ENCODE measurements at places on chromosomes 3 and 15.
A peak's percentile ranks its signal among the peaks of the same experiment; 100 is the strongest.

GRCh38 chr15:67039384-67040075, 25.9 kb upstream of the SMAD3 start:
- no peak for DNase-seq

DNA sequence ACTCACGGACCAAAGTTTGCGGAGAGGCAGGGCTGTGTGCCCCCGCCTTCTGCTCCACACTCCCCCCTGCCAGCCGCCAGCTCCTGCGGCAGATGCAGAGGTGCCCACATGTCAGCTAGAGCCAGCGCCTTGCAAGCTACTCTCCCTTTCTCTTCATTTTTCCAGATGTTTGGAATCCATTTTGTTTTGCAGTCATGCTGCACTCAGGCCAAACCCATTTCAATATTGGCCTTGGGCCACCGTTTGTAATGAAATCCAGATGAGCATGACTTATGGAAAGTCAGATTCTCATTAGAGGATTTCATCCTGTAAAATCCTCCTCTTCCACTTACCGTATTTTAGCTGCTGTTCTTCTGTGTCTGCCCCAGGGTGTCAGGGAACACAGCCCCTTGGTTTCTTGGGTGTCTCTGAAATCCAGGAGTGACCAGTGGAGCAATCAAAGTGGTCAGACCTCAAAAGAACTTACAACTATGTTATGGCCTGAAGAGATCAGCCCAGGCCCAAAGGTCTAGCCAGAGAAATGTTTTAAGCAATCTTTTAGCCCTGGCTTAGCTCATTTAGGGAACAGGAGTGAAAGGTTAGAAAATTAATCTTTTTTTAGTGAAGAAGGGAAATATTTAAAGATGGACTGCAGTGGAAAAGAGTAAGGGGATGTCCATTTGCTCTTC, 65.8 kb downstream of the AAGAB start:
- peak; percentile 96 for DNase-seq

GRCh38 chr3:64199932-64200331, 25.3 kb downstream of the PRICKLE2 start:
- DNase-seq: peak; percentile 69

DNA sequence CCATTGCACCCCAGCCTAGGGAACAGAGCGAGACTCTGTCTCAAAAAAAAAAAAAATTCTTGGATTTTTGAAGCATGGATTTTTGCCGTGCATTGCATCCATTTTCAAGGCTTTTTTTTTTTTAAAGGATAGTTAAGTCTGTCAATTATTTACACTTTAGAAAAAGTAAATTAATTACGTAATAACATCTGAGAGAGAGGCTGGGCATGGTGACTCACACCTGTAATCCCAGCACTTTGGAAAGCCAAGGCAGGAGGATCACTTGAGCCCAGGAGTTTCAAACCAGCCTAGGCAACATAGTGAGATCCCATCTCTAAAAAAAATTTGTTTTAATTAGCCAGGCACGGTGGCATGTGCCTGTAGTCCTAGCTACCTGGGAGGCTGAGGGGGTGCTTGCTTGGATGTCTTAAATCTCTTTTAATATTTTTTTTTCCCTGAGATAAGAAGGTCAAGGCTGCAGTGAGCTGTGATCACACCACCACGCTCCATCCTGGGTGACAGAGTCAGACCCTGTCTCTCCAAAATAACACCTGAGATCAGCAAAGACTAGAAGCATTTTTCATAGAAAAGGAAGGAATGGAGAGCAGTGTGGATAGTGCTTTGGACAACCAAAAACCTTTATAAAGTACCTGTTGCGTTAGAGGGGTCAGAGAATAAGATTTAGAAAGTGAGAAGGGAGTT, 6.8 kb upstream of the SENP7 start:
- no peak for DNase-seq

- DNase-seq: no peak
Measured at GRCh38 chr3:191387441-191388077, 57.2 kb upstream of the UTS2B start.

DNA sequence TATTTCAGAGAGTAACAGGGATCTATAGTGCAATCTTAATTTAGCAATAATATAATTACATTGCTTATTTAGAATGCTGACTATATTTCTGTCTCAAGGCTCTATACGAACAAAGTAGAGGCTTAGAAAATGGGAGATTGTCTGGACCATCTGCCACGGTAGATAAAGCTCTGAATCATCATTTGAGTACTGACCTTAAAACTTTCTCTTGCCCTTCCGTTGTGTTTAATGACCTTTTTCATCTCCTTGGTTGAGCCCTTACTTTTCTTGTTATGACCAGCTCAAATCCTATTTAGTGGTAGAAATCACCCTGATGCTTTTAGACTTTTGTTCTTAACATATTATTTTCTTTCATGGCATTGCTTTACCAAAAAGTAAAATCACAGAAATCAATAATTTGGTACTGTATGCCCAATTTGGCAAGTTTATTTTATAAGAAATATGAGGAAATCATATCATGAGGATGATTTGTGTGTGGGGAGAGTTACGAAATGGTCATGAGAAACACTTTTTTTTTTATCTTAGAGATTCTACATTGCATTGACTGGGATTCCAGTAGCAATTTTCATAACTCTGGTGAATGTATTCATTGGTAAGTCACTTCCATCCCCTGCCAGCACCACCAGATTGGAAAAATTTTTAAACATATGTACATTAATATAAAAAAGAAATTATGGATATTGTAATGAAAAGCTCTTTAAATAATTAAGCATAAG, 11.0 kb downstream of the NDUFB5 start:
- peak; percentile 4 for DNase-seq

DNA sequence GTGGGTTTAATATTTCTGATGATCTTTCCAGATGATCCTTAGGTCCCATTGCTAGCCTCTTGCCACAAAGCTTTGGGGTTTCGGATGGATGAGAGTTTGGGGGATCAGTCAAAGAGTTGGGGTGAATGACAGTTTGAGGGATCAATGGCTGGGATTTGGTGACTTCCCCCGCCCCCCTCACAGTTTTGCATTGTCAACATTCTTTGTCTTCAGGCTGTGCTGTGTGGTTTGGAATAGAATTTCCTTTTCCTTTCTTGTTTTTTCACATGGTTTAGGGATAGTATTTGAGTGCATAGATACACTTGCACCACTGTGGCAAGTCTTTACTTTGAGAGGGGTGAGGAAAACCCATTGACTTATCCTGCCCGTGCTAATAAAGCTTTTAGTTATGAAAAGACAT, 14.3 kb downstream of the MEF2A start:
- DNase-seq: peak; percentile 45

DNA sequence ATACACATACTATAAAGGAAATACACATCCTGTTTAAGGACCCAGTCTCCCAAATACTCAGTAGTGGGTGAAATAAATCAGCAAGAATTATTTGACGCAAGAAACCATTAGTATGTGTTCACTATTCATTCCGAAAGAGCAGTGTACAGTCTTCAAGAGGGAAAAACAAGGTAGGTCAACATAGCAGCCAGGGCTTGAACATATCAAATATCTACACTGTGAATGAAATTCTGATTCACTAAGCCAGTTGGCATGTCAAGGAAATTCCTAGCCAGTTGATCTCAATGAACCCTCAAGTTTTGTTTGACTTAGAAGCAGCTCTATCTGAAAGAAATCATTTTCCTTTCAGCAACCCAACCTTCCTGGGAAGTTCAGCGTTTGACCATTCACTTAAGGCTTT, 99.0 kb downstream of the CNTN3 start:
- peak; percentile 34 for DNase-seq

GRCh38 chr3:131072845-131073244, 46.2 kb downstream of the NEK11 start:
- peak; percentile 42 for DNase-seq

DNA sequence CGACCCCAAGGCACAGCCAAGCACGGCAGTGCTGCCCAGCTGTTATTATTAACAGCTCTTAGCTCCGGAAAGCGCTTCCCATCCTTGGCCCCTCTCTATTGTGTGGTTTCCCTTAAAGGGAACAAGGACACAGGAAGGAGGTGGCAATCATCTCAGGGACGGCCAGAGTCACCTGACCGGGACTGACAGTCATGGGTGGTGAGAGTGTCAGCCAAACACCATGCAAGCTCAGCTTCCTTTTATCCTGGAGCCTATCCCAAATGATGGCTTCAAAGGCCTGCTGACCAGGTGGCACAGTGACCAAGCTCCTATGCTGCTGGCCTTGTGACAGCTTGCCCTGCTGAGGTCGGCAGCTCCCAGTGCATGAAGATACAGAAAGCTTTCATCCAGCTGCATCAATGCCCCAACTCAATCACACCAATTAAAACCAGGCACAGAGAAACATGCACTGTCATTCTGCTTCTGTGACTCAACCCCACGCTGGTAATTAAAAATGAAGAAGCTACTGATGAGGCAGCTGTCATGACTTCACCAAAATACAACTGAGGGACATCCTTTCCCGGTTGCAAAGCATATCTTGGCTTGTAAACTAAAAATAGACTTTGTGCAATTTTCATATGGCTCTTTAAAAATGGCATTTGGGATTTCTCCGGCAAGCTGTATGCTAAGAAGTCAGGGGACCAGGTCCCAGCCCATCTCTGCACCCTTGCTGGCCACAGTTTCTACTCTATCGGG, 34.0 kb downstream of the PCSK6 start:
- DNase-seq: peak; percentile 69

GRCh38 chr15:31325595-31326155, 960 bp upstream of the KLF13 start:
- peak; percentile 55 for DNase-seq

- no peak for DNase-seq
Measured at GRCh38 chr3:78913711-78914110, 854.1 kb downstream of the ROBO1 start.

Data from fibroblast of skin of right biceps (primary cell).